Activated CD4-positive, alpha-beta T cell treated with anti-CD3 and anti-CD28 coated beads, Interleukin-2, amount 50 U/mL, for 1 hour (primary cell): ENCODE measurements at places on chromosomes 11 and 22.
A peak's percentile ranks its signal among the peaks of the same experiment; 100 is the strongest.

DNA sequence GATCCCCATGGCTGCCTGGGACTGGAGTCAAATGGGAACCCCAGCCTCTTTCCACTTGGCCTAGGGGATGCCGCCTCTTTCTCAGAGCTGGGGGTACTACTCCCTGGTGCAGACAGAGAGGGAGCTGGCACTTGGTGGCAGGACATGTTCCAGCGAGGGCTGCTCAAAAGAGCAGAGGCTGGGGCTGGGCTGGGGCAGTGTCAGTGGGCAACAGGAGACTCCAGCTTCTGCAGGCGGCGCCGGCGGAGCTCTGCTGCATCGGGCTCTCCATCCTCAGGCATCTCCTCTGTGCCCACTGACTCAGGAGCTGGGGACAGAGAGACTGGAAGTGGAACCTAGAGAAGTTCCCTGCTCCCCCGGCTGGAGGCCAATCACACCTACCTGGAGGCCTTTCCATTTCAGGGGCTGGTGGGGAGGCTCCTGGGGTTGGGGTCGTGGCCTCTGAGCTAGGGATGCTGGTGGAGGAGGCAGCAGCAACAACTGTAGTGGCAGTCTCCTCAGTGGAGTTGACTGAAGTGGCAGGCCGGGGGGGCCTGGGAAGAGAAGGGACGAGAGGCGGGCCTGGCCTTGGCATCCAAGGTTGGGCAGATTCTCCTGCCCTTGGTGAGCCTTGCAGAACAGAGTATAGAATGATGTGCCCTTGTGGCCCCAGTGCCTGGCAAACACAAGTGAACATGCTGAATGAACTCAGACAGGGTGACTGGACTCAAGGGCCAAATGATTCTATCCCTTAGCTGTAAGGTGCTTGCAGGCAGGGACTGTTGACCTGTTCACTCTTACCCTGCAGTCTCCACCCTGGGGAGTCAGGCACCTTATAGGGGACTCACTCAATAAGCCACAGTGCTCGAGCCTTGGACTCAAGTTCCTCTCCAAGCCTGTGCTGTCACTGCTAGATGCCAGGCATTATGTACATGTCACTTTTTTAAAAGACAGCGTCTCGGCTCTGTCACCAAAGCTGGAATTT is 5.9 kb downstream of the SYVN1 start:
- no peak for DNase-seq

DNA sequence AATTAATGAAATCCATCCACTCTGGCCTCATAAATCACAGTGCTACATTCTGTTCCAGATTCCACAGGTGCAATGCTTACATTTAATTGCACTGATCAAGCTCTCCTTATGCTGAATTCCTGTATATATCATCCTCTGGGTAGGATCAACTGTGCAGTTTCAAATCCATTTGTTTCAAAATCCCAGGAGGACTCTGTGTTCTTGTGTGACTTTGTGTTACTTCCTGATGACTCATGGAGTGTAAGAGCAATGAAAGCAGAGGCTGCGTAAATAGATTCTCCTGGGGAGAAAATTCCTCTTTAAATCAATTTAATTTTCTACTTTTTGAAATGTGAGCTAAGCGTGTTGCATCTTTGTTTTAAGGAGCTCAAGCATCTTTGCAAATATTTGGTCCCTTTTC is 752.7 kb downstream of the METTL15 start:
- no peak for DNase-seq

GRCh38 chr22:20284471-20285086 is 16.5 kb upstream of the RTN4R start:
- DNase-seq: no peak

DNA sequence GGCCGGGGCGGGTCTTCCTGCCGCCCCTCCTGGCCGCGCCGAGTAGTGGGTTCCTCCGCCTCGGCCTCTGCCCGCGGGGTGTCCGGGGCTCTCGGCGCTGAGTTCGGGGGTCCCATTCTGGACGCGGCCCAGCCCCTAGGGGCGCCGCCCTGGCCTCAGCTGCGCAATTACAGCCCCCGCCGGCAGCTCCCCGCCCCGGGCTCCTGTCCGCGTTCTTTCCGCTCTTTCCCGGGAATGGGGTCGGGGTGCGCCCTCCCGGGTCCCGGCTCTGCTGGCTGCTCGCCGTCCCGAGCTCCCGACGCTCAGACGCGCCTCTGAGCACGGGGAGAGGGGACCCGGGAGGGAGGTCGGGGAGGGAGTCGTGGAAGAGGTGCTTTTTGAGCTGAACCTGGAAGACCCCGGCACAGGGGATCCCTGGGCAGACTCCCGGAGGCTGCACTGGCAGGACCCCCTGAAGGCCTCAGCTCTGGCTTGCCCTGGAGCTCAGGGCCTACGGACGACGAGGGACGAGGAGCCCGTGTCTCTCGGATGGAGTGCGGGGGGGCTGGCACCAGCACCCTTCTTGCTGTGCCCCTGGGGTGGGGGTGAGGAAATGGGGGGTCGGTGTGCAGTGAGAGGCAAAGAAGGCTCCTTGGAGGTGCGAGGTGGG is 558 bp downstream of the TSPAN4 start:
- DNase-seq: no peak

- DNase-seq: no peak
Measured at GRCh38 chr11:66291706-66292542, at the start of gene TMEM151A. Gene TMEM151A (plus strand): TSS chr11:66291894. CDS start chr11:66292014, 120 bp downstream.

DNA sequence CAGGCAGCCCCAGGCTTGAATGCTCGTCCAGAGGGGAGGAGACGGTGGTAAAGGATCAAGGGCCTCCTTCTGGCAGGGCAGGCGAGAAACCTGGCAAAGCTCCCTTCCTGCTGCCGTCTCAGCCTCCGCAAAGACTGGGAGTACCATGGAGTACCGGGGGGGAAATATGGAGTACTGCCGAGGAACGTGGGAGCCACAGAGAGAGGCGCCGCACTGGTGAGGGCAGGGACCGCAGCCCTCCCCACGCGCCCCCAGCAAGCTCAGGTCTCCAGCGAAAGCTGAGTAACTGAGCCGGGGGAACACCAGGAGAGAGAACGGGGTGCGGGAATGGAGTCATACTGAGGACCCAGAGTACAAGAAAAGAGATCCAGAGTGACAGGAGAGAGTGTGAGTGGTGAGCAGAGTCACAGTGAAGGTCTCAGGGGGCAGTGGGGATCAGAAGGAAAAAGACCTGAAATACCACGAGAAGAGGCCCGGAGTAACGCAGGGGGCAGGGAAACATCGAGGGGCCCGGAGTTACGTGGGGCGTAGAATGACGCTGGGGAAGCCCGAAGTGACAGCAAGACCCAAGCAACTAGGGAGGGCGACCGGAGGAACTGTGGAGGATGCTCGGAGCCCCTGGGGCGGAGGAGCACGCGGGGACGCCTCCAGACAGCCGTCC is 740 bp downstream of the EML3 start:
- DNase-seq: peak; percentile 23

- DNase-seq: no peak
Measured at GRCh38 chr22:22883090-22883727, 4.4 kb upstream of the IGLL5 start.

- no peak for DNase-seq
Measured at GRCh38 chr11:92841719-92842118, 127.7 kb upstream of the MTNR1B start.

DNA sequence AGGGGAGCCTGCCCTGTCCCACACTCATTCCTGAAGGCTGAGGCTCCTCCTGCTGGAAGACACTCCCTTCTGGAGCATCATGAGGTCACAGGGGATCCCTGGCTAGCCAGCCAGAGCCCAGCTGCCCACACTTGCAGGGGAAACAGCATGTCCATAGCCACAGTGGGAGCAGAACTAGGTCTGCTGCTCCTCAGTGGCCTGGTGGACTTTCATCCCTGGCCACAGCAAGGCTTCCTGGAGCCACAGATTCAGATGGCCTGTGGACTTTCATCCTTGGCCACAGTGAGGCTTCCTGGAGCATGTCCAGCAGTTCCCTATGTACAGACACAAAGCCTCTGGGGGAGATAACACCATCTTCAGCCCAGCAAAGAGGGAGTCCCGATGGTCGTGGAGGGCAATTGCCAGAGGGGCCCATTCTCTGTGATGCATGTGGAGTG is 5.9 kb upstream of the APOL6 start:
- DNase-seq: no peak

DNA sequence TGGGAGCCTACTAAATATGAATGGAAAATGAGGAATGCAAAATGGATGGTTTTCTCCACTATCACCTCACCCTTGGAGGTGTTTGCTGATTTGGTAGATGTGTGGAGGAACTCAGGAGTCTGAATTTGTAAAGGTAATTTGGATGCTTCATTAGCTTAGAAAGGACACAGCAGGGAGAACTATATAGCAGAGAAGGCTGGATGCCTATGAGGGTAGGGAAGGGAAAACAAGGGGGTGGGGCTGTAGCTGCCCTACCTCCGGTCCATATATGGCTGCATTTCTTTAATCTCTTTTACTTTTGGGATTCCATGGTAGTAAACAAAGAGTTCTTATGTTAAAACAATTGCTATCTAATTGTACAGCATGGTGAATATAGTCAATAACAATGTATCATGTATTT is 4.8 kb upstream of the EHF start:
- no peak for DNase-seq

- DNase-seq: no peak
Measured at GRCh38 chr22:27534720-27535125, 266.8 kb downstream of the MN1 start.

DNA sequence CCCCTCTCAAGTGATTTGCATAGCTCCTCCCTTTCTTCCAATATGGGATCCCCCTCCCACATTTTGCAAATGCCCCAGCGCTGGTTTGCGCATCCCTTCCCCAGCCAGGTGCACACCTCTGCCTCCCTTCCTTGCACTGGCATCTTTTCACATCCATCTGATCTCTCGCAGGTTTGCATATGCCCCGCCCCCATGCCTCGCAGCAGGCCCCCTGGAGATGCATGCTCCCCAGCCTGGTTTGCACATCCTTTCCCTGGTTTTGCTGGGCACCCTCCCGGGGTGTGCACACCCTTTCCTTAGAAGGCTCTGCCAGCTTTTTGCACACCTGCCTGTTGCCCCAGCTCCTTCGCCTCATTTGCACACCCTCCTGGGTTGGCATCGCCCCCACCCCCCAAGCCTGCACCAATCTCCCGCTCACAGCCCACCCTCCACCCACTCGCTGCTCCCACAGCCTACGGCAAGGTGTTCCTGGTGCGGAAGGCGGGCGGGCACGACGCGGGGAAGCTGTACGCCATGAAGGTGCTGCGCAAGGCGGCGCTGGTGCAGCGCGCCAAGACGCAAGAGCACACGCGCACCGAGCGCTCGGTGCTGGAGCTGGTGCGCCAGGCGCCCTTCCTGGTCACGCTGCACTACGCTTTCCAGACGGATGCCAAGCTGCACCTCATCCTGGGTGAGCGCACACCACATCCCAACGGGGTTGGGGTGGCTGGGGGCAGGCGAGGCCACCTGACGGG is 917 bp downstream of the RPS6KA4 start:
- peak; percentile 23 for DNase-seq

DNA sequence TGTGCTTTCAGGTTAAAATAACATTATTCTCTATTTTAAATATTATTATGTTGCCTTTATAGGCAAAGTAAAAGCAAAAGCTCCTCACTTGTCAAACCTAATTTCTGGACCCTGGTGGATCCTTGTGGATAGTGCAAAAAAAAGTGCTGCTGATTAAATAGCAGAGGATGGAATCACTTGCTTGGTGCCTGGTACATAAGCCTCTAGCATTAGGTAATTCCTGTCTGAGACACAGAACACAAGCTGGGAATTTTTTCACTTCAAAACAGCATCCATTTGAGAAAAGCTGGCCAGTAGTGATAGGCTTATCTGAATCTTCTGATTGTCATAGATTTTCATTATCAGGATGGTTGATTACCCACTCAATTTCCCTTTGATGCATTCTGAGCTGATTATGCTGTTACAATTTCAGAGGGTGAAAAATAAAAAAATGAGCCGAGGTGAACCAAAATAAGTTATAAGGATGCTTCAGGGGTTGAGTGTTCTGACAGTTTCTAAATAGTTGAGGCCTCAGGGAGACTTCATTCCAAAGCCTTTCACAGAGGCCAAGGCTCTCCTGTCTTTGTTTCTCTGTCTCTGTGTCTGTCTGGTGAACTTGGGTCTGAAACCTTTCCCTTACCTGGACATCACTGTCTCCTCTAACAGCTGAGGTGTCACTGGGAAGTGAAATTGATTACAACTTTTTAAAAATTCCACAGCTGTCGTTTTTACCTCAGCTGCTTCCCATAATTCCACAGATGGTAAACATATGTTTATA is 242.9 kb downstream of the NELL1 start:
- DNase-seq: no peak

- no peak for DNase-seq
Measured at GRCh38 chr11:75603791-75604736, 42.0 kb downstream of the SERPINH1 start.

DNA sequence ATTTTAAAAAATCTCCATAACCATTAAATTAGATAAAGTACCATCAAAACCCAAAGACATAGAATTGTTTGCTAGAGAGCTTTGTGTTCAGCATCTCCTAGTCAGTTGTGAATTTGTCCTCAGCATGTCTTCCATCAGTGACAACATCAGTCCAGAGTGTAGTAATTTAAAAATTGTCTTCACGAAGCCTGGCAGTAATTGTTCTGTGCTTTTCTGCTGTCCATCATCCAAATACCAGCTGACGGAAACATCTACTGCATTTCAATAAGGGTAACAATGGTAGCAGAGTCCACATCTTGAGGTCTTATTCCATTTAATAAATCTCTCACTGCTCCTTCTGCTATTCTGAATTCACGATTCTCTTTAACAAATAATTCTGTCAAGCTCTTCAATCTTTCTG is 121.5 kb downstream of the ATXN10 start:
- no peak for DNase-seq

DNA sequence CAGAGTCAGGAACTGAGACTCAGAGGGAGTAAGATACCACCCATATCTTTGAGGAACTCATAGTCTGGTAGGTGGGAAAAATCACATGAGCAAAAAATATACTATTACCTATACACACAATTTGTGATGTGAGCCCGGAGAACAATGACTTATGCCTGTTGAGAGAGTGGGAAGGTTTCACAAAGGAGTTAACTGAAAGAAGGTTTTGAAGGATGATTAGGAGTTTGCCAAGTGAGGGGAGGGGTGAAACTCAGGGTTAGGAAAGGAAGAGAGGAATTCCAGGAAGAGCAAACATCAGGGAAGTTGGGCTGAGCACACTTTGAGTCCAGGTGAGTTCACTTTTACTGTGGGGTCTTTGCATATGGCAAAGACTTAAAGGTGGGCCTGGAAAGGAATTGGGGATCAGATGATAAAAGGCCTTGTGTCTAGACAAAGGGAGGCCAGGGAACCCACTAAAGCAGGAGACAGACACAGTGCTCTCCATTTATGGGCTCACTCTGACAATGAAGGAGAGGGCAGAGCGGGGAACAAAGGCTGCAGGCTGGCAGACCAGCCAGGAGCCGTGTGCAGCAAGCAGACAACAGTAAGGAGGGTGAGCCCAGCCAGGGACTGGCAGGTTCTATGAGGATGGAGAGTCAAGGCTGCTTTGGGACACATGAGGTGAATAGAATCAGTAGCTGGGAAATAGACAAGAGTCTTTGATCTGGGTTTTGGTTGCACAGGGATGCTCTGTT is 33.1 kb downstream of the TSPAN18 start:
- no peak for DNase-seq
